ENCODE measurements at places on chromosomes 6 and 20.

DNA sequence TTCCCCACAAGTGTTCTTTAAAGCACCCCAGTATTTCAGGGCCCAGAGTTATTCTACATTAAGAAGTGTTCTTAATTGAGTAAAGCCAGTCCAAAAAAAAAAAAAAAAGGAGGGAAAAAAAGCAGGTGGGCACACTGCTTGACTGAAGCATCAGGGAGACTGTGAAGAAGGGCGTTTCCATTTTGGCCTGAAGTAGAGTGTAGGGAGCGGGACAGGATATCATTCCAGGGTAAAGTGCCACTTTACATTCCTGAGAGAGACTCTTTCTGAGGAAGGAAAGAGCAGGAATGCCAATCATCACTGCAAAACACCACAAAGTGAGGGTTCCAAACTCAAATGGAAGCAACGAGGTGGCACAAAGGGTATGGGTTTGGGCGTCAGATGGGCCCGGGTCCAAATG, 54.1 kb upstream of the BEND6 start:
- no peak for DNase-seq

DNA sequence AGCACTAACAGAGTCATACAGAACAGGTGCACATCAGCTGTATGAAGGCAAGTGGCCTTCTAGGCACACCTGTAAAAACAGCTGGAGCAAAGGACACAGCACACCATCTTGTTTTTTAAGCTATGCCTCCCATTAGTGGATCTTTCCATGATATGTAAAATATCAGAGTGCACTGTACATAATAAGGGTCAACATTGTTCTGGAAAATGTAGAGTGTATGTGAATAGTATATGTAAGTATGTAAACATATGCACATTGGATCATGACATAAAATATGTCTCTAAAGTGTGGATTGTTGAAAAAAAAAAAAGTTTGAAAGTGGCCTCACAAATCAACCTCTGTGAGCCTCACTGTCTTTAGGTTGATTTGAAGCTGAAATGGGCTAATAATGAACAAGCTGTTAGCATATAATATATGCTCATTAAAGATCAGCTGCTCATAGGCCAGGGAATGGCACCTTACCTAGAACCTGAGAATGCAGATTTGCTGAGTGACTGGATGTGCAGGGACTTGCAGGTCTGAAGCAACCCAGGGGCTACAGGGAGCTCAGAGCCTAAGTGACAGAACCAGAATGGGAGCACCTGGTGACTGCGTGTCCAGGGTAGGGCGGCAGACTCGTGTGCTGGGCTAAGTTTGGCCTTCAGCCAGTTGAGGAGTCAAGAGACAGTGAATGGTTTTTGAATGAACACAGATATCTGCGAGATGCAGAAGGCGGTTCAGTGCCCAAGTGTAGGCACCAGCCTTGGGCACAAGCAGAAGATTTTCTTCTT, 198.6 kb downstream of the TMEM242 start:
- no peak for DNase-seq

- no peak for DNase-seq
Measured at GRCh38 chr20:17885544-17885943, 83.0 kb downstream of the SNX5 start.

DNA sequence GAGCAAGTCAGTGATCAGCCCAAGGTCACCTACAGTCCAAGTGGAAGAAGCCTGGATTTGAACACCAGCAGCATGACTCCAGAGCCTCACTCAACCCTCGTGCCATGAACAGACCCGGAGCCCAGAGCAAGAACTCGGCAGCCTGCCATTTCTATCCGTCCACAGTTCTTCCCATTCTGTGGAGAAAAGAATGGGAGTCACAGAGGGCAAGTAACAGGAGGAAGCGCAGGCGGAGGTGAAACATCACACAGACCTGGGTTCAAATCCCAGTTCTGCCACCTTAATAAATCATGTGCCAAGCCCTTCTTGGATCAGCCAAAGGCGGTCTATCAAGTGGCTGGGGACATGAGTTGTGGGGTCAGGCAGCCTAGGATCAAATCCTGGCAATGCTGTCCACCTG, 4.3 kb downstream of the PREX1 start:
- no peak for DNase-seq

DNA sequence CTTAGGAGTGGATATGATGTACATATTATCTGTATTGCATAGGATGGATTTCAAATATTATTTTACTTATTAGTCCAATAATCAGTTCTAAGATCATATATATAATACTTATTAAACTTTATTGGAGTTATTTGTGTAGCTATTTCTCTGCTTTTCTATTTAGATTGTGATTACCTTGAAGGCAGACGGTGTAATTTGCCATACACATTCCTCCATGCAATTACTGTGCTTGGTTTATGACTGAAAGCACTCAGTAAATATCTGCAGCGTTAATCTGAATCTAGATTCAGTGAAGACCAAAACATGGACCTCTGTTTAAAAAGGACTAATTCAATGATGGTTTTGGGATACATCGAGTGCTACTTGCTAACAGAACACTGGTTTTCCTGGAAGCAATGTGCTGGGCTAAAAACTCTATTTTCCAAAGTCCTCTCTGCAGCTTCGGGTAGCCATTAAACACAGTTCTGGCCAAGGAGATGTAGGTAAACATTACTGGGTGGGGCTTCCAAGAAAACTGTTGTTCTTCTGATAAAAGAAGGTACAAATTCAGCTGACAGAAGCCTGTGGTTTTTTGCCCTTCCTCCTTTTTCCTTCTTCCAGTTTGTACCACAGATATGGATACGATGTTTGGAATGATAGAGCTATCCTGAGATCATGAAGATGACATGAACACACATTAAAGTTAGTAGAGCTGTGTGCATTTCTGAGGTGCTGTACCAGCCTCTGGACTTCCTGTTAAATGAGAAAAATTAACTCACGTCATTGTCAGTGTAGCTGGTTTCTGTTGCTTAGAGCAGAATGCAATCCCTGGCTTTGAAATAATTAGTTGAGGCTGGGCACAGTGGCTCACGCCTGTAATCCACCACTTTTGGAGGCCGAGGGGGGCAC, 136.5 kb upstream of the NUP153 start:
- no peak for DNase-seq

- no peak for DNase-seq
Measured at GRCh38 chr20:48782053-48782452, 45.7 kb downstream of the PREX1 start.

GRCh38 chr20:38202982-38203293, 37.9 kb upstream of the TGM2 start:
- DNase-seq: no peak

GRCh38 chr6:69589626-69590025, 207.2 kb downstream of the LMBRD1 start:
- no peak for DNase-seq

- no peak for DNase-seq
Measured at GRCh38 chr6:47084610-47085009, 42.5 kb upstream of the ADGRF1 start.

DNA sequence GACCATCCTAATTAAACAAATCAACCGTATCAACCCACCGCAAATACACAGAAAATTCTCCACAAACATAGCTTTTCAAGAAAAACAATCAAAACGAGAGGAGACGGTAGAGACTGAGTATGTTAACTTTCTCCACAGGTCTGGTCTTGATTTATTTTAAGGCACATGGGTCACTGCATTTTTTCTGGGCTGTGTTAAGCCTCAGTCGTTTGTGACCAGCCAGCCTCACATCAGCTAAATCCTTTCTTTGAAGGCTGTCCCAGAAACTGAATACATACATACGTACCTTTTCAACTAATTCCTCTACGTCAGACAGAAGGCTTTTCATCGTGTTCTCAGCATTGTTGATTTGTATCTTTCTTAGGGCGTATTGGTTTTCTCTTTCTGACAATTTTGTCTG, 69.4 kb downstream of the LAMA4 start:
- no peak for DNase-seq

- DNase-seq: no peak
Measured at GRCh38 chr6:75090576-75090975, 115.3 kb downstream of the COL12A1 start.

DNA sequence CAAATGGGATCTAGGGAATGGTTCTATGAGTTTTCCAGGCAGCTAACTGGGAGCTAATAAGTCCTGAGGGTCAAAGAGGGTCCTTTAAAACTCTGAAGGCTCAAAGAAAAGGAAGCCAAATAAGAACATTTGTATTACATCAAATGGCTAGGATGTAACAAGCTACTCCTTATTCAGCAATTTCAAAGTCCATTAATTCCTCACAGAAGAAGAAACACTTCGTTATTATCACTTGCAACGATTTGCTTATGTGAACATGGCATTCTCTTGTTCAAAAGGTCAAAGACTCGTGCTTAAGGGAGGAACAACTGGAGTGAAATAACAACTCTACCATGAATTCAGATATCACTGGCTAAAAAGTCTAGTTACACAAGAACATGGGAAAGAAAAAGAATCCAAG, 70.8 kb upstream of the FBXO30 start:
- DNase-seq: no peak

- peak; percentile 71 for DNase-seq
Measured at GRCh38 chr6:43509984-43510826, at the start of gene LRRC73. Gene LRRC73 (minus strand): TSS chr6:43510346. CDS start chr6:43509785, 561 bp downstream.

- no peak for DNase-seq
Measured at GRCh38 chr20:60057866-60058807, 99.9 kb downstream of the CDH26 start.

DNA sequence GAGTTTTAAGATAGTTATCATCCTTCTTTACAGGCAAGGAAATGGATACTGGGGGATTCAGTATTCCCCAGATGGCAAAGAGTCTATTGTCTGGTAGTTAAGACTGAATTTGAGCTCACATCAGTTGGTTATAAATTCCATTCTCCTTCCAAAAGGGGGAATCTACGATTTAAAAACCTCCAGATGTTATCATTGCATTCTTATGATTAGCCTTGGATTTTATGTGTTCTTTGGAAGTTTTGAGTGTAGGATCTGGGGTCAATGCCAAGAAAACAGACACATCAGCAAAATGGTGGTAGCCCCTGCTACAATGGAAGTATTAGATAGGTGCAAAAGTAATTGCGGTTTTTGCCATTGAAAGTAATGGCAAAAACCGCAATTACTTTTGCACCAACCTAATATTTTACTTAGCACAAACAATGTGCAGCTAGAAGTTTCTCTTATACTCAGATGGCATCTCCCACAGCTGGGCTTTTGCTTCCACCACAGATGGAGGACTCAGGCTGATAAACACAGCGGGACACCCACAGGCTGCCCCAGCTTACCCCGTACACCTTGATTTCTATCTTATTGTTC, 168.2 kb upstream of the RIN2 start:
- no peak for DNase-seq

- DNase-seq: no peak
Measured at GRCh38 chr20:19885939-19886660, 128.0 kb downstream of the RIN2 start.

- no peak for DNase-seq
Measured at GRCh38 chr6:107600936-107601335, 111.0 kb downstream of the SOBP start.

DNA sequence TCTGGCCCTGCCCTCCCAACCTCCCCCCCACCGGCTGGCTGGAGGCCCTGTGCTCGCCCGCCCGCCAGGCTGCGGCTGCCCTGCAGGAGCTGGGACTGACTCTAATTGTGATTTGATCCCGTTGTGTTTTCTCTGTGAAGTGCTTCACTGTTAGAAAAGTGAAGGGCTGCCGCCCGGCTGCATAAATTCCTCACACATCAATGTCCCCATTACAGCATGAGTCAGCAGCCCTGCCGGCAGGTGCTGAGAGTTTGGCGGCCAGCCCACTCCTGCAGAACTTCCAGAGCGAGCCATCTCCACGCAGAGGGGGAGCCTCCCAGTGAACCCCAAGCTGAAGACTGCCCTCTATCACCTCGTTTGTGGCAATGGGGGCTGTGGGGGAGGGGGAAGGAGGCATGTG, 137.9 kb downstream of the DLL1 start:
- DNase-seq: no peak

GRCh38 chr20:17654649-17655285, 27.3 kb downstream of the RRBP1 start:
- DNase-seq: no peak

- DNase-seq: no peak
Measured at GRCh38 chr6:89148016-89148750, 2.3 kb downstream of the PM20D2 start.

GRCh38 chr6:42704251-42704936, 18.0 kb downstream of the PRPH2 start:
- DNase-seq: no peak

- DNase-seq: no peak
Measured at GRCh38 chr6:131861381-131861780, 53.6 kb downstream of the ENPP1 start.

- DNase-seq: no peak
Measured at GRCh38 chr6:163343609-163344008, 70.9 kb upstream of the QKI start.

GRCh38 chr20:20331817-20332216, 36.1 kb upstream of the INSM1 start:
- DNase-seq: no peak

DNA sequence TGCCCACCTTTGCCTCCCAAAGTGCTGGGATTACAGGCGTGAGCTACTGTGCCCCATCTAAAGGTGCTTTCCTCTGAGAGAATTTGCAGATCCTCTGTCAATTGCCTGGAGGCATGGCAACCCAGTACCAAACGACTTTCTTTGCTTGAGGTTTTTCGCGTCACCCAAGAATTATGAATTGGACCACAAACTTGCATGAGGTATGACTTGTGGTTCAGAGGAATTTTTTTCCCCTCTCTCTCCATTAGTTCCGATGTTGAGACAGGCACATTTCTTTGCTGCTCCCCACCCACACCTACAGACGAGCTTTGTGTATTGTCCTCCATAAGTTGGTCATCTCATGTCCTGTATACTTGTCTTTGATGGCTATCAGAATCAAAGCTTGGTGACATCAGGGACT, 11.8 kb upstream of the SCAF8 start:
- no peak for DNase-seq

DNA sequence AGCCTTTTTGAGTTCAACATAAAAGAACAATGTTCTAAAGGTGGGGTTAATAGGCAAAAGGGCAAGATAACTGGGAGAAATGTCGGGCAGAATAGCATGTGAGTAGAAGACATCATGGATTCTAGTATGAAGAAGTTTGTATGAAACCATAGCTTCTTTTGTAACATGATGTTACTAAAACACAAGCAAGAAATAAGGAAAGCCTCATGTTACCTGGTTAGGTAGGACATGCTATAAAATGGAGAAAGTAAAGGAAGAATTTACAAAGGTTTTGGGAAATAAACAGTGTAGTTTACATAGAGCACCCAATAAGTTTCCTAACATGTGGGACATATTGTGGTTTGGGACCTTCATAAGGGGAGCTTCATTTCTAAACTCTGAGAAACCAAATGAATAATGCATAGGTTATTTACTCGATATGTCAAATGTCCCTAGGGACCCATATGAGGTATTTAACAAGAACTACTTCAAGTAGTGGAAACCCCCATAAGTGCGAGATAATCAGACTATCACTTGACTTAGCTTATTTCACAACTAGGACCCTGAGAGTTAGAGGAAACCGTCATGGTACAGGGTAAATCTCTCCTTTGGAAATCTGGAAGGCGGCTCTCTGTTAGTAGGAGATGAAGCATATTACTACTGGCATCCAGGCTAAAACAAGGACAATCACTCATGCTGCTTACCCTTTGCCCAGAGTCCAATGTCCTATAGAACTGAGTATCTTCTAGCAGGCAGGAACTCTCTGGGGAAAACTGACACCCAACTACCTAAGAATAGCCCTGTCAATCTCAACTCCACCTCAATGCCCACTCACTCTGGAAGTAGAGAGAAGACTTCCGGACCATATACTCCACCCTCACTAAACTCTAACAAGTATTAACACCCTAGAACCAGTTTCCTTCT, 57.5 kb downstream of the ILRUN start:
- DNase-seq: no peak

- peak; percentile 74 for DNase-seq
Measured at GRCh38 chr20:24994470-24995368, 2.2 kb upstream of the APMAP start.

Measured in T follicular helper cell (primary cell).